ENCODE measurements at places on chromosomes 13 and 19. TPM values are rescaled to one million over a fixed set of nuclear protein-coding genes. Genes with fewer than 3 reads are reported as not detected.

Gene MATK
- 0.36 TPM for polyA plus RNA-seq

DNA sequence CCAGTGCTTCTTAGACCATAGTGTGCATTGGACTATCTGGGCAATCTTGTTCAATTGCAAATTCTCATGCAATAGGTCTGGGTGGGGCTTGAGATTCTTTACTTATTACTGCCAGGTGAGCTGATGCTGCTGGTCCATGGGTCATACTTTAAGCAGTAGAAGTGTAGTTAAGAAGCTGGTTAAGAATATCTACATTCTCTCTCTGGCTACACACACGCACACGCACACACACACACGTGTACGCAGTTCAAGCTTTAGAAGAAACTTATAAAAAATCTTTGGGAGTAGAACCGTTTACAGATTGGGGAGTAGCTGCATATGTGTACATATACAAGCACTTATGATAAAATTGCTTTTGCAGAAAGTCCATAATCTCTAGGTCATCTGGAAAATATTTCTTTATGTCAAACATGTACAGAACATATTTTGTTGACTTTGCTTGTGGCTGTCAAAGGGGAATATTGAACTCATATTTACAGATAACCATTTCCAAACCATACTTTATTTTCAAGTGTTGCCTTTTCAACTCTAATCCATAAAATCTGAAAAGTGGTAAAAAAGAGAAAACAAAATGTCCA, 99.7 kb downstream of the GPC6 start:
- DNase-seq = no peak

DNA sequence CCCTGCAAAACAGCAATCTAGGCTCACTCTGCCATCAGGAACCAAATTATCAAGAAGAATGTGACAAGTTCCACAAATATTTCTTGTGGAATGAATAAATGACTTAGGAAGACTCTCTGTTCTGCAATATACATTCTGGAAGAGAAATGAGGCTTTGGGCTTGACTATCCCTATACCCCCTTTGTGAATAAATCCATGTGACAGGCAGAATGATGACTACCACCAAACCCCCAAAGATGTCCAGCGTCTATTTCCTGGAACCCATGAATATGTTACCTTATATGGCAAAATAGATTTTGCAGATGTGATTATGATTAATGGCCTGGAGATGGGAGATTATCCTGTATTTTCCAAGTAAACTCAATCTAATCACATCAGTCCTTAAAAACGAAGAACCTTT, 139.3 kb downstream of the ENOX1 start:
- no peak for DNase-seq

Gene KIR3DL1
- 0.05 TPM for polyA plus RNA-seq

GRCh38 chr19:35518313-35518712, 4.9 kb upstream of the DMKN start:
- DNase-seq = no peak

Gene SHISA7
- polyA plus RNA-seq = 0.05 TPM

GRCh38 chr13:35996360-35996759, 134.8 kb downstream of the DCLK1 start:
- DNase-seq = no peak

DNA sequence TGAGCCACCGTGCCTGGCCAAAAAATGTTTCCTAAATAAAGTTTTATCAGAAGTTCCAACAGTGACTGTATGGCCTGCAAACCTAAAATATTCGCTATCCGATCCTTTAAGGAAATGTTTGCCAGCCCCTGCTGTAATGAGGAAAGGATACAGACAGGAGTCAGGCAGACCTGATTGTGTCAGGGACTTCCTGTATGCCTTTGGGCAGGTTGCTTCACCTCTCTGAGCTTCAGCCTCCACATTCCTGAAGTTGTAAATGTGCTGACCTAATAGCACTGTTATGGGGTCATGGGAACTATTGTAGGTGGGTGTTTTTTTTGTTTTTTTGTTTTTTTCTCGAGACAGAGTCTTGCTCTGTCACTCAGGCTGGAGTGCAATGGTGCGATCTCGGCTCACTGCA, 6.2 kb downstream of the ABHD8 start:
- DNase-seq = no peak

GRCh38 chr19:18906605-18907519, 10.9 kb upstream of the CERS1 start:
- no peak for DNase-seq

Gene RFPL4AL1
- not detected for polyA plus RNA-seq

DNA sequence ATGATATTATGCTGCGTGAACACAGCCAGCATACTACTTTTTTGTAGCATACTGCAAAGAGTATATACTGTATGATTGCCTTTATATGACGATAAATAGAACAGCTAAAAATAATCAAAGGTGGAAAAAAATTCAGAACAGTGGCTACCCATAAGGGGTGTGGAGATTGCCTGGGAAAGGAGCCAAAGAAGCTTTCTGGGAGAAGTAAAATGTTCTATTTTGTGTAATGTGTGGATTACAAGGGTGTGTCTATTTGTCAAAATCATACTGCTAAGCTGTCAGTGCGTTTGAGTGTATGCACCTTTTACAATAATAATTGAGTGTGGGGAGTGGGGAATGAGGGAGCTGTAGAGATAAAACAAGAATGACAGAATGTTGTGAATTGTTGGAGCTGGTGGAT, 45.2 kb upstream of the MTIF3 start:
- no peak for DNase-seq
